Astrocyte (in vitro differentiated cells and primary cell): ENCODE measurements at places on chromosomes 7 and 10. TPM values are rescaled to one million over a fixed set of nuclear protein-coding genes. Genes with fewer than 3 reads are reported as not detected.

Gene ANKRD2
- total RNA-seq = 0.22 and 0.36 TPM in 2 replicates

Gene BAZ1B
- 61.0 and 62.5 TPM in 2 replicates for total RNA-seq

GRCh38 chr7:91692800-91693199 is 187.7 kb downstream of the MTERF1 start:
- no peak overlapping the region for H3K27ac ChIP-seq
- H3K27me3 ChIP-seq = no peaks in the 10 kb centered on the region
- H3K4me1 ChIP-seq = no peaks in the 10 kb centered on the region
- DNase-seq = peak; percentile 63

Gene SAMD9
- 64.4 and 77.1 TPM in 2 replicates for total RNA-seq

Gene NUTM2B
- total RNA-seq = 0.70 TPM in 1 of 2 replicates, not detected in the other

Gene MACROH2A2
- total RNA-seq = 25.5 and 25.6 TPM in 2 replicates

GRCh38 chr10:32004161-32004591 is 52.0 kb downstream of the KIF5B start:
- no peak for DNase-seq
- no peak overlapping the region for H3K4me3 ChIP-seq
- H3K27me3 ChIP-seq = no peaks in the 10 kb centered on the region

DNA sequence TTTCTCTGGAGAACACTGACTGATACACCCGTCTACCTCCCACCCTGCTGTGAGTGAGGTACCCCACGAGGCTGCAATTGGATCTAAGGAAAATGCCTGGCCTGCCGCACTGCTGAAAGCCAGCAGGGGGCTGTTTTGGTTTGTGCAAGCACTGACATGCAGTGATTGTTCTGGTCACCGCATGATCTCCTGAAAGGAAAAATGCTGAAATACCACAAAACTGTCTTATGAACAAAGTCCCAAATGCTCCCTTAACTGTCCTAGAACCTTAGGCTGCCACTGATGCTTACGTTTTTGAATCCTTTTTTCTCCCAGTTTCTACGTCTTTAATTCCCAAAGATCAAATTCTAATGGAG is 132.7 kb downstream of the JCAD start:
- H3K27ac ChIP-seq = no peak overlapping the region
- peaks cover 6% of the 10 kb centered on the region for H3K4me1 ChIP-seq
- DNase-seq = peak; percentile 51
- no peak overlapping the region for H3K4me3 ChIP-seq
- no peaks in the 10 kb centered on the region for H3K36me3 ChIP-seq

Gene OR2F2
- total RNA-seq = not detected in 2 replicates

DNA sequence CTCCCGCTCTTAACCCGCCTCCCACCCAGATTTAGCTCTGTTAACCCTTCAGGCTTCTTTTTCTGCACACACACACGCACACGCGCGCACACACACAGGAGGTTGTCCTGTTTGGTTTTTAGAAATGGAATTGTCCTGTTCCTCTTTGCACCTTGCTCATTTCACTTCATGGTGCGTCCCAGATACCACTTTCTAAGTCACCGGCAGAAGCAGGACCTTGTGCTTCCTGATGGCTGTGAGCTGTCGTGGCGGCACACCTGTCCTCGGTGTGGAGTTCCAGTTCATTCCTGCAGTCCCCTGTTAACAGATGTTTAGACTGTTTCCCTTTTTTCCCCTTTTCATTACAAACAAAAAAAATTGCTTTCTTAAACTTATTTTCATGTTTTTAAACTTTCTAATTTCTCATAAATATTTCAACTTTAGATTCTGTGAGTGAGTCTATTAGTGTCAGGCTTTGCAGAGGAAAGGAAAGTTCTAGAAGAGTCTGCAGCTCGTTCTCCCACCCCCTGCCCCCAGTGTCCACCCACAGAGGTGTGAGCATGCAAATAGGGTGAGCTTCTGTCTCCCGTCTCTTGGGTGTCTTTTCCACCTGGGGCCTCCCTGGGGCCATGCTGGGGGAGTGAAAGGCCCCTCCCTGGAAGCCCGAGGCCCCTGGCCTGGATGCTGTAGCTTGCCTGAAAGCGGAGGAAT is 85.5 kb downstream of the LHPP start:
- no peak overlapping the region for H3K27ac ChIP-seq
- DNase-seq = no peak
- H3K27me3 ChIP-seq = peaks cover 3% of the 10 kb centered on the region
- H3K4me1 ChIP-seq = peaks cover 3% of the 10 kb centered on the region

Gene ABCC2
- total RNA-seq = 0.31 and 0.59 TPM in 2 replicates

DNA sequence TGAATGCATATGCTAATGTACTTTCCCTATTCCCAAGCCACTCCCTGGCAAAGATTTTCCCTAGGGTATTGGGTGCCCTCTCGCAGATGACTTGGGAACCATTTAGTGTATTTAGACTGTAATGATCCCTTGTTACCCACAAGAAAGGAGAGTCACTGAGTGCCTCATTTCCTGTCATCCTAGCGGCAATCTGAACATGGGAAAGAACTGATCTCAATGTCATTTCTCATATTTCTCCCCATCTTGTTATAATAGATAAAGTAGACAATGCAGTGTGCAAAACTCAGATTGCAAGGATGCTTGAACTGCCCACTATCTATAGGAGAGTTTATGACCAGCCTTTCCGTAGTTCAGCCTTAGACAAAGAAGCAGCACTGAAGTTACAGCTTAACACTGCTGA is 123.3 kb downstream of the MICU1 start:
- no peak overlapping the region for H3K27ac ChIP-seq
- H3K4me3 ChIP-seq = no peak overlapping the region
- no peak for DNase-seq
- no peaks in the 10 kb centered on the region for H3K36me3 ChIP-seq

DNA sequence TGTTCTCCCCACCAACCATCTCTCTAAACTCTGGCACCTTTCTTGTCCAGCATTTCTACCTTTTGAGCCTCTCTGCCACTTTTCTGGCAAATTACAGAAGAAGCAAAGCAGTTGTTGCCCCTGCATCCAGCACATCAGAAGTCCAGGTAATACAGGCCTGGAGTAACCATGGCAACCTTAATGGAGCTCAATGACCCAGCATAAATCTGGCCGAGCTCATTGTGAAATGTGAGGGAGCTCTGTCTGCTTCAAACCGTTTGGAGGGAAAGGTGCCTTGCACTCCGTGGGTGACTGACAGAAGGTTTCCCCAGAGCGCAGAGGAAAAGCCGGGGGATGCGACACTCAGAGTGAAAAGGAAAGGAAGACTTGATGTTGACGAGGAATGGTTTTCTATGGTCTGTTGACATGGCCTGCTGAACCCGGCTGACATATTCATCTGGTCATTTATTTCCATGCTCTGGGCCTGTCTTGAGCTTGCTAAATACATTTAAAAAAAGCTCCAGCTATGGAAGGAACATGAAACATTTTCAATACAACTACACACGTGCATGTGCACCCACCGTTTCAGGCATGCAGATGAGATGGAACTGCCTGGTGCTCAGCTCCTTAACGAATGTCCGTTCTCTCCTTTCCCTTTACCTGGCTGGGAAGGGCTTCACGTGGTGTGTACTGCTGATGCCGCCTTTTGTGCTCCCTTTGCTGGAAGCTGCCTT is 74.9 kb downstream of the ADRA2A start:
- H3K27ac ChIP-seq = no peak overlapping the region
- H3K4me1 ChIP-seq = no peaks in the 10 kb centered on the region
- no peak overlapping the region for H3K4me3 ChIP-seq
- no peak for DNase-seq

DNA sequence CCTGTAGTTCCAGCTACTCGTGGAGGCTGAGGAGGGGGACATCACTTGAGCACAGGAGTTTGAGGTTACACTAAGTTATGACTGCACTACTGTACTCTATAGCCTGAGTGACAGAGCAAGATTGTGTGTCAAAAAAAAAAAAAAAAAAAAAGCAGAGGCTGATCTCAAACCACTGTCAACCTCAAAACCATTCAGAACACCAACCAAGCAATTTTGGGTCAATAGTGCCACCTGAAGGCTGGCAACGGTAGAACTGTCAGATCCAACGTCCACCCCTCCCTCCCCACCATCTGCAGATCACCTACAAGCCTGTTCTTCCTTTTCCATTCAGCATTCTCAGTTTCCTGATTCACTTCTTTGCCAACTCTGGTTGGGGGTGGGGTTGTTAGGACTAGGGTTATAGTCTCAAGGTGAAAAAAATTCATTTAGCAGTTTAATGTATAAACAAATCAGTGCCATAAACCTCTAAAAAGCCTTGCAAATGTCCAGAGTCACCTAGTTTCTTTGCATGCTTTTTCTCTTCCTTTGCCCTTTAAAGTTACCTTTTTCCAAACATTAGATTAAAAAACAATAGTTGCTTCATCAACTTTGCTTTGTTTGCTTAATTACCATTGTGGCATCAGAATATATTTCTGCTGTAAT is 2.6 kb downstream of the MRPS33 start:
- H3K4me1 ChIP-seq = peaks cover 4% of the 10 kb centered on the region
- no peak overlapping the region for H3K27ac ChIP-seq
- DNase-seq = peak; percentile 23
- no peak overlapping the region for H3K4me3 ChIP-seq
- peaks cover 2% of the 10 kb centered on the region for H3K36me3 ChIP-seq

DNA sequence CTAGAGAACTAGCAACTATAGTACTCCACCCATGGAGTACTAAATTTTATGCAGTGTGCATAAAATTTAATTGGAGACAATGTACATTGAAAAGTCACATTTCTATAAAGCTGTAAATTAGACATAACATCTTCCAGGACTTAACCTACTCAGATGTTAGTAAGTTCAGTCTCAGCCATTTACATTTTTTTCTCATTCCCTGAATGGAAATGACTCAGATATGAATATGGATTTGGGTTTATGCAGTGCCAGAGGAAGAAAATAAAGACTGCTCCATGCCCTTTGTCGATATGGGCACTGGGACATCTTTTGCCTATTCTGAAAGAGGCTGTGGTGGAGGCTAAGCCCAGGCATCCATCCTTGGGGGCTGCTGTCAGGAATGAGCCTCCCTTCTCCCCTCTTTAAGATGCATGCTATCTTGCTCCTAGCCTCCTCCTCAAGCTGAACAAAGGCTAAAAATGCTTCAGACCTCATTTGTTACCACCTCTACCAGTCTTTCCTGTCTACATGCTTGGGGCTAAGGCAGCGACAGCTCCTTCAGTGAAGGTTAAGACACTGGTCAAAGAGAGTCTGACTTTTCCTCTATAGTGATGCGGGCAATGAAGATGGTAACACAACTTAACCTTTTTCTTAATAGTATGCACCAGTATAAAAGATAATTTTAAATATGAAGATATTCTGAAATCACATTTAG is 486.8 kb upstream of the ANKRD30A start:
- H3K27me3 ChIP-seq = no peaks in the 10 kb centered on the region
- no peaks in the 10 kb centered on the region for H3K36me3 ChIP-seq
- H3K4me3 ChIP-seq = no peak overlapping the region
- H3K4me1 ChIP-seq = peaks cover 8% of the 10 kb centered on the region
- H3K27ac ChIP-seq = no peak overlapping the region

GRCh38 chr10:23293973-23294590 is 50.5 kb downstream of the C10orf67 start:
- no peaks in the 10 kb centered on the region for H3K36me3 ChIP-seq
- no peak for DNase-seq
- H3K4me1 ChIP-seq = no peaks in the 10 kb centered on the region
- no peak overlapping the region for H3K4me3 ChIP-seq
- H3K27ac ChIP-seq = no peak overlapping the region

DNA sequence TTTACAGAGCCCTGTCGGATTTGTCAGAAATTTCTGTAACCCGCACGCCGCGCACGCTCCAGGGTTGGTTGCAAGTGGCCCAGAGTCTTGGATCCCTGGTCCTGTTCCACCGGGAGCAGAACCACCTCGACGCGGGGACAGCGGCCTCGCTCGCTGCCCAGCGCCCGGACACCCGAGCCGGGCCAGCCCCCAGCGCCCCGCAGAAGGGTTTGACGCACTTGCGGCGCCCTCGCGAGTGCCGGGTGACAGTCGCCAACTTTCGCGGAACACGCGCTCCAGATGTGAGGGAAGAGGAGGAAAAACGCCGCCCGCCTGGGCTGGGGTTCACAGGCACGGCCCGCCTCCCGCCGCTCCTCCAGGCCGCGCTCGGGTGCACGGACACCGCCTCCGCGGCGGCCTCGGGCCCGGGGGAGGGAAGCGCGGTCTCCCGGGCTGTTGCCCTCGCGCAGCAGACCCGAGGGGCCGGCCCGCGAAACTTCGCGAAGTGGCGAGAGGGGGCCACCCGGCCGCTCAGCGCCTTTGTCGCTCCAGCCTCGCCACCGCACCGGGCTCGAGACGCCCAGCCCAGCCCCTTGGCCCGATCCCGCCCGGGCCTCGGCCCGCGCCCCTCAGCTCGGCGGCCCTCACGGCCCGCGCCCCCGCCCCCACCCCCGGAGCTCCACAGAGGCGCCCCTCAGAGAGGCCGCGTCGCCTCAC is 514 bp downstream of the RNF216 start:
- H3K36me3 ChIP-seq = peaks cover 7% of the 10 kb centered on the region
- no peaks in the 10 kb centered on the region for H3K27me3 ChIP-seq
- H3K4me1 ChIP-seq = peaks cover 9% of the 10 kb centered on the region
- H3K4me3 ChIP-seq = peak overlapping the region; percentile 70
- H3K27ac ChIP-seq = peak overlapping the region; percentile 80
- peak; percentile 10 for DNase-seq

DNA sequence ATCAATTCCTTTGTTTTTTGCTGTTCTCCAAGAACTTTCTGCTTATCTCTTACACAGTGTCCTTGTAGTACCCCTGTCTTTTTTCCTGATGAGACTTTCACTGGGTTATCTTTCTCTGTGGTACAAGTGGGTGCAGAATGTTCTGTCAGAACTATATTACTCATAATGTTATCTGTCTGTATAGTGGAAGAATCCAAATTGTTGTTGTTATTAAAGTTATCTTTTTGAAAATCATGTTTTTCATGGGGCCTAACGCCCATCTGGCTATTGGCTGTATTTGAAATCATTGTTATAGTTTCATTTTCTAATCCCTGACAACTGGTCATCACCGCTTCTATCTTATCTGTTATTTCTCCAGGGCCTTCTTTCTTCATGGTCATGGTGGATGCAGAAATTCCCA is 163.0 kb upstream of the CCDC6 start:
- no peaks in the 10 kb centered on the region for H3K4me1 ChIP-seq
- H3K27me3 ChIP-seq = no peaks in the 10 kb centered on the region
- H3K27ac ChIP-seq = no peak overlapping the region
- H3K36me3 ChIP-seq = no peaks in the 10 kb centered on the region
- DNase-seq = no peak

DNA sequence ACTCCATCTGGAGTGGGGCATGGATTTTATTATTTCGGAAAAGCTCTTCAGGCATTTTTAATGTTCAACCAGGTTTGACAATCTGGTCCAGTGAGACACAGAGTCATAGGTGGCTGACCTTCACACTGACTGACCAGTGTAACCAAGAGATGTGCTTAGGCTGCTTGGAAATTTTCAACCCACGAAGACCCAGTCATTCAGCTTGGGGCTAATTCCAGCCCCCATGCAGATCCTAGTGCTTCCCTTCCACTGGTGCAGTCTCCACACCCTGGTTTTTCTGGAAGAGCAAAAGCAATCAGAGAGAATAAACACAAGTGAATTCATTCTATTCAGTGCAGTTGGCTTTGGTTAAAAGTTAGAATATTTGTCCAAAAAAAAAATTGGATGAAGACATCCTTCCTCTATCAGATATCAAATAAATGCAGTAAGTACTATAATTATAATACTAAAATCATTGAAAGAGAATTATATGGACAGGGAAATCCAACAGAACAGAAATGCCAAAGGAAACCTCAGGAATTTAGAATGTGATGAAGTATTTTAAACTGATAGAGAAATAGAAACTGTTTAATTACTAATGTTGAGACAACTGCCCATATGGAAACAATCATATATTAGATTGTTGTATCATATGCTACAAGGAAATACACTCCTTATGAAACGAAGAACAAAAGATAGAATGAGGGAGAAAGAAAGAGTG is 178.0 kb downstream of the NPSR1 start:
- H3K27ac ChIP-seq = no peak overlapping the region
- no peaks in the 10 kb centered on the region for H3K27me3 ChIP-seq
- H3K4me3 ChIP-seq = no peak overlapping the region
- DNase-seq = no peak
- peaks cover 13% of the 10 kb centered on the region for H3K4me1 ChIP-seq
- H3K36me3 ChIP-seq = no peaks in the 10 kb centered on the region
